Liver (tissue), 10 donors: ENCODE measurements at places on chromosomes 3 and 15.

DNA sequence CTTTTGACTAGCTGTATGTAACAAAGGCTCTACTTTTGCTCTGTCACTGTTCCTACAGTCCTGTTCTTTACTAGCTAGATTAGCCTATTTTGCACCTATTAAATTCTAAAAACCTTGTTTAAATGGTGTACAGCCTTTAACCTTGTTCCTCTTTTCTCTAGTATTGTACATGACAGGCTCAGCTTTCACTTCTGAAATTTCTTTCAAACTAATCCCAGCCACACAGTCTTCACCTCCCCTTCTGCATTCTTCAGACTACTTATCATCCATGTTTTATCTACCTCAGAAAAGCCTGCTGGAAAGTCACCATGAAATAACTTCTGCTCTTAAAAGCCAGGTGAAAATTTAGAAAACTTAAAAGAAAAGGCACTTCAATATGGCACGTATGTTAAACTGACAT lies 122.4 kb downstream of the NECTIN3 start:
- DNase-seq = no peak

DNA sequence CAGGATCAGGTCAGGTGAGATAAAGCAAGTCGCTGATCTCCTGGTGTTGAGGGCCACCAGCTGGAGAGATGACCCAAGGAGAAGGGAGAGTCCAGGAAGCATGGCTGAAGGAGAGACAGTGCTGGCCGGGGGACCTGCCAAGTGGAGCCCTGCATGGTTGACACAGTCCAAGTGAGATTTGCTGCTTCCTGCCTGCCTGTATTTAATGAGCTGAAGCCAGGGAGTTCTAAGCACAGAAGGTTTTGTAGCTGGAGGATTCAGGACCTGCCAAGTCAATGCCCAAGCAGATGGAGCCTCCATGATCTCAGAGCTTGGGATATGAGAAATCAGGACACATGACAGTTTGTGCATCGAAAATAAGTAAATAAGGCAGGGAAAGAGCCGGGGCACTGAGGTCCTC lies 125.6 kb downstream of the SRGAP3 start:
- no peak for DNase-seq

GRCh38 chr15:99909592-99910295 lies 176.5 kb upstream of the LYSMD4 start:
- DNase-seq = no peak

- no peak for DNase-seq
Observed at GRCh38 chr3:113151461-113152031, 59.8 kb upstream of the BOC start.

DNA sequence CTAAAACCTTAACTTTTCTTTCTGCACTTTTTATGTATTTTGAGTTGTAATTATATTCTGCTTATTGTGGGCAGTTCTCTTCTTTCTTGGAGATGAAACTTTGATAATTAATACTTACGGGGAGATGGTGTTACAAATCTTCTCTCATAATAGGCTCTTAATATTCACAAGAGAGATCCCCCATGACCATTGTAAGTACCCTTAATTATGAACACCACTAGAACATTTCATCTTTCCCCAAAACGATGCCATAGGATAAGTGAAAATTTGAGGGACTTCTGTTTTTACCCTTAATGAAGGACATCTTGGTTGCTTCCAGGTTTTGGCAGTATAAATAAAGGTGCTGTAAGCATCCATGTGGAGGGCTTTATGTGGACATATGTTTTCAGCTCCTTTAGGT lies 60.7 kb downstream of the PIAS1 start:
- DNase-seq = no peak

- DNase-seq = no peak
Observed at GRCh38 chr3:40971191-40972168, 227.8 kb upstream of the CTNNB1 start.

DNA sequence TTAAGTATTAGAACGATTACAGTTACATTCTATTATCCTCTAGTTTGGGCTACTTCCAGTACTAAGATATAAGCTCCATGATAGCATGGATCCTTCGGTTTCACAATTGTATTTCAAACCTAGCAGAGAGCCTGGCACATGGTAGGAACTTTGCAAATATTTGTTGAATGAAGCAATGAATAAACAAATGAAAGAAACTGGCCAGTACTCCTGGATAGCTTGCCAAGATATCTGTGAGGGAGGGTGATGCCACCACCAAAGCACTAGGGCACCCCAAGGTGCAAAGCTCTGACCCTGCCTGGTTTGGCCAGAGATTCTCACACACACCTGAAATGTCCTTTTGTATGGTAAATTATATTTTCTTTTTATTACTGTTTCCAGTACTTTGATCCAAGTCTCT lies 44.3 kb upstream of the PLAAT1 start:
- DNase-seq = no peak

- DNase-seq = no peak
Observed at GRCh38 chr3:121869736-121870135, 24.5 kb upstream of the SLC15A2 start.

GRCh38 chr3:36964817-36965216 lies 20.0 kb upstream of the TRANK1 start:
- DNase-seq = no peak

- DNase-seq = no peak
Observed at GRCh38 chr3:169278667-169279066, 384.8 kb downstream of the MECOM start.

GRCh38 chr3:48016301-48016973 lies at the start of gene MAP4:
TSS of gene MAP4 (minus strand) at chr3:48016416. CDS start at chr3:47998860, 17,556 bp downstream.
- no peak for DNase-seq

- no peak for DNase-seq
Observed at GRCh38 chr3:154062513-154062912, 58.7 kb upstream of the ARHGEF26 start.

- no peak for DNase-seq
Observed at GRCh38 chr15:68888419-68888818, 41.9 kb upstream of the SPESP1 start.

- DNase-seq = peak; percentile 93
Observed at GRCh38 chr3:52231502-52232278, 6.2 kb upstream of the TLR9 start.

DNA sequence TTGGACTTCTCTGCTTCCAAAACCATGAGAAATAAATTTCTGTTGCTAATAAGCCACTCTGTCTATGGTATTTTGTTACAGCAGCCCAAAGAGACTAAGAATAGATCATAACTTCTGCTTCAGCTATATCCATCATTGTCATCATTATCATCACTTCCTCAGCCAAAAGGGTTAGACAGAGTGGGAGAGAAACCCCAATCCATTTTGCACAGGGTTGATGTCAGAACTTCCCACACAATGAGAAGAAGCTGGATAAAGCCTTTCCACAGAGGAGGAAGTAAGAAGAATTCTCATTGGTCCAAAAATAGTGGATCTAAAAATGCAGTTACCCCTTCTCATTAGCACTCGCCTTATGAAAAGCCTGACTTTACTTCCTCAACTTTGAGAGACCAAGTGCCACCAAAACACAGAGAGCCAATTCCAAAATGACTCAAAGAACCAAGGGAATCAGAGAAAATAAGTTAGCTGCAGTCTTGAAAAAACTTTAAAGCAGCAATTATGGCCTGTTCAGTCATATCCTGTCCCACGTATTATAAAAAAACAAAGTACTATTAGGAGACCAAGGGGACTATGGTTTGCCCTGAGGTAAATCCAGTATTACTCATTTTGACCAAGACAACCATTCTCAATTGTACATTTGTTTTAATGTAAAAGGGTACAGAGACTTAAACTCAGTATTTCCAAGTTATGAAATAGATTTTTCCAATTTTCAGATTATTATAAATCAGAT lies 80.2 kb downstream of the WNT5A start:
- no peak for DNase-seq

DNA sequence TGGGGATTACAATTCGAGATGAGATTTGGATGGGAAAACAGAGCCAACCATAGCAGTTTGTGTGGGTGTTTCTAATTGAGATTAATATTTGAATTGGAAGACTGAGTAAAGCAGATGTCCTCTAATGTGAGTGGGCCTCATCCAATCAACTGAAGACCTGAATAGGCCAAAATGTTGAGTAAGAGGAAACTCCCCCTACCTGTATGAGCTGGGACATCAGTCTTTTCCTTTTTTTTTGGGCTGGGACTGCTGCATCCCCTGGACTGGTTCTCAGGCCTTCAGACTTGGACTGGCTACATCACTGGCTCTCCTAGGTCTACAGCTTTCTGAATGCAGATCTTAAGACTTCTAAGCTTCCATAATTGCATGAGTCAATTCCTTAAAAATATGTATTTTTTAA lies 144.1 kb downstream of the CD47 start:
- no peak for DNase-seq

- no peak for DNase-seq
Observed at GRCh38 chr3:13077431-13078162, 4.4 kb upstream of the IQSEC1 start.
